ENCODE measurements at places on chromosomes 5 and 9. TPM values are rescaled to one million over a fixed set of nuclear protein-coding genes. Genes with fewer than 3 reads are reported as not detected.

DNA sequence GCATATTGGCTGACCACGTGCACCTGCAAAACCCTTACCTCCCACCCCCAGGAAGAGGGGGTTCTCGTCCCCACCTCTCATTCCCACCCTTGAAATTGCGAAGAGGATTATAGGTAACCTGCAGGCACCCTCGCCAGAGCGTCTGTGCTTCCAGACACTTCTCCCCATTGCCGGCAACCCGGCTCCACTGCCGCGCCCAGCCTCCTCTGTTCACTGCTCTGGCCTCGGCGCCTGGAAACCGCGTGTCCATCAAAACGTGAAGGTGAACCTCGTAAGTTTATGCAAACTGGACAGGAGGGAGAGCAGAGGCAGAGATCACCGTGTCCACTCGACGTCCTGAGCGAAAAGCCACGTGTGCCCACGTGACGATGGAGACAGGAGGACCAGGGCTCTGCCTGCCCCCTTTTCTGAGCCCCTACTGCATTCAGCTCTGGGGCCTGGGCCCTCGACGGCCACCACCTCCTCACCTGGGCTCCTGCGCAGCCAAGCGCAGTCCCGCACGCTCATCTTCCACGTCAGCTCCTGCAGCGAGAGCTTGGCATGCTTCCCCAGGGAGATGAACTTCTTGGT lies 1.9 kb downstream of the TERT start:
- DNase-seq: no peak

DNA sequence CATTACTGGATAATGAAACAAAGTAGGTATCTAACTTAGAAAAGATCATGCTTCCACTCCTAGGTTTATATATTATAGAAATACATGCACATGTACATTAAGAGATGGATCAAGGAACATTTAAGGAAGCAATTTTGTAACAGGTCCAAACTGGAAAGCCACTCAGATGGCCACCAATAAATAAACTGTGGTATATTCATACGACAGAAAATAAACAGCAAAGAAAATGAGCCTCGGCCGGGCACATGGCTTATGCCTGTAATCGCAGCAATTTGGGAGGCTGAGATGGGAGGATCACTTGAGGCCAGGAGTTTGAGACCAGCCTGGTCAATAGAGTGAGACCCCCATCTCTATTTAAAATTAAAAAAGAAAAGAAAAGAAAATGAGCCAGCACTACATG lies 25.6 kb downstream of the CEMIP2 start:
- DNase-seq: no peak

GRCh38 chr9:97473717-97474116 lies 27.7 kb upstream of the TMOD1 start:
- no peak for DNase-seq

DNA sequence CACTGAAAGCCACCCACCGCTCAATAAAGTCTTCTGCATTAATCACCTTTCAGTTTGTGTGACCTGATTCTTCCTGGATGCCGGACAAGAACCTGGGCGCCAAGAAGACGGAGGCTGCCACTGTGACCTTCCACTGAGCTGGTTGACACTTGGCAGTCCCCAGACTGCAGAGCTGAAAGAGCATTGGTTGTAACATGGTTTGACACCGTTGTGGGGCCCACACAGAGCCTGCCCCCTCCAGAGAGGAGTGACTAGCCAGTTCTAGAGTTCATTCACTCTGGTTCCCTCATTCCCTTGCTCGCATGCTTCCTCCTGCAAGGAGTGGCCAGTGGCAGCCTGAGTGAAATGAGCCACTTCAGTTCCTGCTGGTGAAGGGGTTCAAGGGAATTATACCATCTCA lies 86.2 kb upstream of the ANXA1 start:
- no peak for DNase-seq

- no peak for DNase-seq
These were observed 84.4 kb upstream of the SPIN1 start for GRCh38 chr9:88303721-88304451.

DNA sequence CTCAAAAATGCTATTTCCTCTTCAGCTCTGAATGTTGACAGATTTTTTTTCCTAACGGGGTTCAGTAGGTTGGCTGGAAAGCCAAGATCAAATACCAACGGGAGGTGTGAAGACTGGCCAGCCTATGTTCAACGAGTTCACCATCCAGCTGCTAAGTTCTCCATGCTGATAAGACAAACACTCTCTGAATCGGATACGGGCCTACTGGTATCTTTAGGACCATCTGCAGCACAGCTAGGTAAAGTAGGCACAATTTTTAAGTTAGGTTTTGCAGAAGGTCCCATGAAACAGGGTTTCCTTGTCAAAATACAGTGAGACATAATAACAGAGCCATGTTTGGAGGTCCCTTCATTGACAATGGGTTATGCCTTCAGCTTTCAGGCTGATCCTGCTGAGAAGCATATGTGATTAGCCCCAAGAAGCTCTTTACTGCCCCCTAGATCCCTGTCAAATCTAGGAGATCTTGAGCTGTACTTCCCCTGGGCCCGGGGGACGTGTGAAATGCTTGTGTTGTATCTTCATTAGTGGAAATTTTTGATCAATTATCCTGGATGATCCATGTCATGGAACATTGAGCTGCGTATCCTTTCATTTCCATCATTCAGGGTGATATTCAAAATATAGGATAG lies 60.6 kb downstream of the PGM5 start:
- DNase-seq: no peak

Gene SPINK6
- total RNA-seq: not detected

Gene HTR4
- 0.32 TPM for total RNA-seq

Gene DRD1
- 0.15 TPM for total RNA-seq

Gene IFNB1
- not detected for total RNA-seq

Gene CDH12
- total RNA-seq: not detected

Gene RMI1
- 8.0 TPM for total RNA-seq

Gene MLLT3
- total RNA-seq: 13.8 TPM

Measured in ovary (tissue), 10 donors.